ENCODE measurements at places on chromosomes 2 and 18.

GRCh38 chr2:43225788-43226557 is 433 bp downstream of the ZFP36L2 start:
- DNase-seq: peak; percentile 61

DNA sequence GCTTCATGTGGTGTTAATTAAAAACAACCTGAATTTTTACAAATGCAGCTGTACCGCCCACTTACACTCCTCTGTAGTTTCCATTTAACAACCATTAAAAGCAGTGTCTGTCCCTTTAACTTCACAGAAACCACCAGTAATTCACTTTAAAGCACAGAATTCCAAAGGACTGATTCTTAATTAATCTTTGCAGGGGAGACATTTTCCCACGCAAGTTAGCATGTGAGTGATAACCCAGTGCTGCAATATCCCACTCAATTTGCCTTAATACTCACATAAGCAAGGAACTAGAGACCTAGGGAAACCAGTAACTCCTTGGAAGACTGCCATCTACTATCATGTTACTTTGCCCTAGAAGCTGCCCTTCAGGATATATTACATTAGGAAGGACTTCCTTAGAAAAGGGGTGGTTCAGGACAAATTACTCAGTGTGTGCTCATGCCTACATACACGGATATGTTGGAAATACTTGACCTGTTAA is 102.3 kb downstream of the OSR1 start:
- peak; percentile 84 for DNase-seq

- peak; percentile 79 for DNase-seq
Observed at GRCh38 chr2:105328281-105329196, 996 bp downstream of the TGFBRAP1 start.

GRCh38 chr2:62149708-62150107 is 46.2 kb upstream of the B3GNT2 start:
- peak; percentile 91 for DNase-seq

DNA sequence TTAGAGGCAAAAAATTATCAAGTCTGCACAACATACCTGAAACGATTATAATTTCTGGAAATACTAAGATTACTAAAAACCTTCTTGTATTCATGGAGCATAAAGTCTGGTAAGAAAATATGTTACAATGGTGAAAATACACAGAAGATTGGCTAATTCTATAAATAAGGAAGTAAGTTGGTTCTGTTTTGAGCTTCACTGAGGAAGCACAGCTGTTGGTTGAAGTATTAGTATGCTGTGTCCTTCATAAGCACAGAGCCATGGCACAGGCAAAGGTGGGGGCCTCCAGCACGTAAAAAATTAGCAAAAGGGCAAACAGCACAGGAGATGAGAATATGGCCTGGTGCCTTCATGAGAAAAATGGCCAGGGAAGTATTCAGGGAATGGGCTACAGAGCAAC is 40.4 kb upstream of the ANKRD62 start:
- DNase-seq: no peak

- DNase-seq: no peak
Observed at GRCh38 chr2:134386310-134386709, 132.4 kb downstream of the MGAT5 start.

DNA sequence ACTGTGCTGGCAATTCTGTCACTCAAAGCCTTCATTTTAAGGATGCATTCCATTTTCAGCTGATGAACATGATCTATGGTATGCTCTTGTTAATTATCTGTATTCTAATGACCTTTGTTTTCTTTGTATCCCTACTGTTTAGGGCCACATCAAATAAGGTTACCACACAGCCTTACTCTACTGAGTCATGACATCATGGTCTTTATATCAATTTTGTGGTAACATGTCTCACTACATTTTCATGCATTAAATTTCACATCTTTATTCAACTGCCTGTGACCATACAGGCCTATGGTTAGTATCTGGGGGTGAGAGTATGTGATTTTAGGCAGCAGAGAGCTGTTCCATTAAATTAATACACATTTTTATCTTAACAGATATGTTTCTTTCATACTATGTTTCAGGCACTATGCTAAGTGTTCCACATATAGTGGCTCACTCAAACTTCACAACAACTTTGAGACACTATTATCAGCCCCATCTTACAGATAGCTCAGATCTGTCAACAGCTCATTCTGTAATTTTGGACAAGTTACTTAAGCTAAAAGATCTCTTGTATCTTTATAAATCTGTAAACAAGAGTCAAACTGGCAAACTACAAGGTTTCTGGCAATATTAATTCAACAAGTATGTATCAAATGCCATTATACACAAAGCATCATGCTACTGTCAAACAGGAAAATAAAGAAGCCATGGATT is 18.0 kb downstream of the LRPPRC start:
- DNase-seq: no peak

DNA sequence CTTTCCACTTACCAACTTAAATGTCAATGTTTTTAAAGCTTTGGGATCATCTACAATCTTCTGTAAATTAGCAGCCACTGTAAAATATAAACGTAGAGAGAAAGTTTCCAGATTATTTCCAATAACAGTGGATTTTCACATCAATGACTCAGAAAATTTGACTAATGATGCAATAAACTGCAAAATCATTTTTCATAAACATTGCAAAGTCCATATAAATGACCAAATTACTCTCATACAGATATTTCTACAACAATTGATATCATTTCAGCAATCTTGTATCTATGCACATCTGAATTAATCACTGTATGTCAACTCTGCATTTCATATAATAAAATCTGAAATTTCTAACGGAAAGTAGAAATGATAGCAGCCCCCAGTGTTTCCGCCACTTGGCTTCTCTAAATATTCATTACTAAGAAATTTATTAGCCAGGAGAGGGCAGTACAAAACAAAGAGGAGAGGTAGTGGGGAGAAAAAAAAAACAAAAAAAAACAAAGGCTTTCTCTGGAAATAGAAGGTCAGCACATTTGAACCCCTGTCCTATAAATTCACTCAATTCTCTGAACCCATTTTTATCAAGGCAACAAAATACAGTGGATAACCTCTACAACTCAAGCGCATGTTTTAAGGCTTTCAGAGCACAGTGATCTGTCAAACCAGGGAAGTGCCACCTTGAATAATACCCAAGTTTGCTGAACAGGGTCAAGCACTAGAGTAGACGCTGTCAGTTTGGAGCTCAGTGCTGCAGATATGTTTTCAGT is 282.6 kb downstream of the STK39 start:
- DNase-seq: no peak

GRCh38 chr2:235215248-235215647 is 263.4 kb downstream of the SH3BP4 start:
- DNase-seq: no peak

DNA sequence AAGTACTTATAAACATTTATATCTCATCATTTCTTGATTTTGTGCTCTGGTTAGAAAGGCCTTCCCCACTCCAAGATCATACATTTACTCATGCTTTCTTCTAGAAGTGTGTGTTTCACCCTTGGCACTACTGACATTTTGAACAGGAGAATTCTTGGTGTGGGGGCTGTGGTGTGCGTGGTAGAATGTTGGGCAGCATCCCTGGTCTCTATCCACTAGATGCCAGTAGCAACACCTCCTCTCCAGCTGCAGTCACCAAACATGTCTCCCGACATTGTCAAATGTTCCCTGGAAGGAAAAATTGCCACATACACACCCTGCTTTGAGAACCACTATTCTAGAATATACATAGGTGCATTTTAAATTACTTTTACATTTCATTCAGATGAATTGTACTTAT is 8.7 kb upstream of the TGIF1 start:
- peak; percentile 18 for DNase-seq

- no peak for DNase-seq
Observed at GRCh38 chr18:74446178-74446577, 10.9 kb downstream of the DIPK1C start.

- DNase-seq: no peak
Observed at GRCh38 chr2:24334245-24334633, 26.1 kb downstream of the ITSN2 start.

DNA sequence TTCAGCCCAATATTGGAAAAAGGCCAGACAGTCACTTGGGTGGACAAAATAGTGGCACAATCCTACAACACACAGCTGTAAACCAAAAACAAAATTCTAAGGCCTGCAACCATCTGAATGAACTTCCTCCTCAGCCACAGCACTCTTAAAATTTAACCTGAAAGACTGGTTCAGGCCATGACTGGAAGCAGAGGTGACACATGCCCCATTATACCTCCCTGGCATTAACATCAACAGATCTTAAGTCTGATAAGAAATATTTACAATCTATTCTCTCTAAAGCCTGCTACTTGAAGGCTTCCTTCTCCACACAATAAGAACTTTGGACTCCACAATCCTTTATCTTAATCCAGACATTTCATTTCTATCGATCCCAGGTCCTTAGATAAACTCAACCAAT is 192.4 kb upstream of the LRP1B start:
- no peak for DNase-seq

GRCh38 chr2:37883518-37883917 is 41.6 kb upstream of the RMDN2 start:
- DNase-seq: no peak

DNA sequence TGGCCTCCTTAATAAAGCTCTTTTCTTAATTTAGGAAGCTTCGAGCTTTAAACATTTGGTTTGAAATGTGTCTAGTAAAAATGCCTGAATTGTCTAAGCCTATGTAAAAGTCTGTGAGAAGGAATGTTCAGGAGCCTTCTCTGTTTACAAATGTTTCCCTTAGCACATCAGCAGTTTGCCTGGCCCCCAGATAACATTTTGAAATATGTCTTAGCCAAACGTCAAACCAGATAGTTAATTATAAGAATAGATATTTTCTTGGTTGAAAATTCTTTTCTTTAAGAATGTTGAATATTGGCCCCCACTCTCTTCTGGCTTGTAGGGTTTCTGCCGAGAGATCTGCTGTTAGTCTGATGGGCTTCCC is 498.6 kb downstream of the CCDC85A start:
- DNase-seq: peak; percentile 21

GRCh38 chr2:179861027-179861415 is 391 bp downstream of the ZNF385B start:
- peak; percentile 34 for DNase-seq

DNA sequence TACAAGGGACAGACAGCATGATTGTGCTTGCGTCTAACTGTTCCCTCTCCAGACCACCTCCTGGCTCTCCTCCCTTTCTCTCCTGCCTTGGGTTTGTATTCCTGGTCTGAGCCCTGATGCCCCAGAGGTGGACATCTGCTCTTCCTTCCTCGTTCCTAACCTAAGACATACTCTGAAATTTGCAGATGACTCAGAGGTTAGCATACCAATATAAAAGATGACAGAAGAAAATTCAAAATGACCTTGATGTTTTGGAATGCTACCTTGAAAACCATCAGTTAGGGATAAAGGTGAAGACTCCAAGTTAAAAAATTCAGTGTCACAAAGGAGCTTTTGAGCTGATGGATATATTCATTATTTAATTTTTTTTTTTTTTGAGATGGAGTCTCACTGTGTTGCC is 12.9 kb downstream of the SMYD1 start:
- peak; percentile 20 for DNase-seq

DNA sequence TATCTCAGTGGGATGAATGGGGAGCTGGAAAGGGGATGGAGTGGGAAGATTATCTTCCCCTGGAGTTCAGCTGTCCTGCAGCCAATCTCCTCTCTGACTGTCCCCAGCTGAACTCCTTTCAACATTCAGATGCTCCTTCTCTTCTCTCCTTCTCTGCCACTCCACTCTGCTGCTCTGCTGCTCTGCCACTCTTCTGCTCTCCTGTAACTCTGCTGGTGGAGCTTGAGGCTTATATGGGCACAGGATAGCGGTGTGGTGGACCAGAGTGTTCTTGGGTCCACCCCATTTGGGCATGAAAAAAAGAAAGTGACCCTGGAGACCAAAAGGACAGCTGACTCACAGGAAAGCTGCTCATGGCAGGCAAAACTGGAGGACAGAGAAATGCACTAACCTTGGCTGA is 26.6 kb downstream of the FAHD2B start:
- no peak for DNase-seq

- DNase-seq: no peak
Observed at GRCh38 chr2:204060841-204061240, 124.3 kb downstream of the ICOS start.

DNA sequence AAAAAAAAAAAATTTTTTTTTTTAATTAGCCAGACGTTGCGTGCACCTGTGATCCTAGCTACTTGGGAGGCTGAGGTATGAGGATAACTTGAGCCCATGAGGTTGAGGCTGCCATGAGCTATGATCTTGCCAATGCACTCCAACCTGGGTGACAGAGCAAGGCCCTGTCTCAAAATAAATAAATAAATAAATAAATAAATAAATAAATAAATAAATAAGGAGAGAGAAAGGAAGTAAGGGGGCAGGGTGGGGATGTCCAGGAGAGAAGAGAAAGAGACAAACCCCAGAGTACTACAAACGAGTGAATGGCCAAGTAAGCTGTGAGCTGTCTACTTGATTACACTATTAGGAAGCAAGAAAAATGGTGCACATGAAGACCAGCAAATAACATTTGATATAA is 7.7 kb upstream of the PMAIP1 start:
- no peak for DNase-seq

- no peak for DNase-seq
Observed at GRCh38 chr18:69882965-69883668, 64.6 kb downstream of the CD226 start.

DNA sequence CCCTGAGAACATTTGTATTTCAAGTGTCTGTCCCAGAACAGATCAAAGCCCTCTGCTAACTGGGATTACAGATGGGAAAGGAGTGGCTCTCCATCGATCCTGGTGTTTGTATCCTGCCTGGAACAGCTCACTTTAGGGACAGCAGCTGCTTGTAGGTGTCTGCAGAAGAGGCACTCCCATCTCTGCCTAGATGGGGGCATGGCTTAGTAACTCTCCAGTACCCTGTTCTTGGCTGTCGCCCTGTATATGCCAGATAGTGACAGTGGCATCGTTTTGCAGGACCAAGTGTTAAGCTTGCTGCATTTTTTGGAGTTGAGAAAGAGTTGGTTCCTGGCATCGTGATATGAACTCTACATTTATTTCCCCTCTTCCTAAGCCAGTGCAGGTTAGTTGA is 189.9 kb downstream of the SH3RF3 start:
- DNase-seq: no peak

- DNase-seq: no peak
Observed at GRCh38 chr2:236341067-236341466, 76.9 kb upstream of the ASB18 start.

DNA sequence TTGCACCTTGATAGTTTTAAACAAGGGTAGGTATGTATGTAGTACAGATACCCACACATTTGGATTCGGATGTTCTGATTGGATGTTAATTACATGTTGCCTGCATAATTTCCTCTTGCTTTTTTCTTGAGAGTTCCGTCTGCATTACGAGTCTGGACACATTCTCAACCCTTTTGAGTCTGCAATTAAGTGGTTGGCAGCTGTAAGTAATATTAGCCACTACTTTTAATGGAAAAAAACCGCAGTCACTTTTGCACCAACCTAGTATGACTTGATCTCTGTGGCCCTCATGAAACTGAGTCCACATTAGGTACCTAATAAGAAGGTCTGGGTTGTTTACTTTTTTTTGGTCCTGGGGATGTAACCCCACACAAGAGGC is 217.3 kb downstream of the VAPA start:
- no peak for DNase-seq

- DNase-seq: no peak
Observed at GRCh38 chr2:43727634-43728014, 46.2 kb upstream of the DYNC2LI1 start.

GRCh38 chr2:98915751-98916358 is 20.2 kb downstream of the CRACDL start:
- no peak for DNase-seq
